GM10248 (cell line): ENCODE measurements at places on chromosomes 3 and 15.

GRCh38 chr15:101207867-101208288, 44.0 kb downstream of the CHSY1 start:
- no peak for DNase-seq

DNA sequence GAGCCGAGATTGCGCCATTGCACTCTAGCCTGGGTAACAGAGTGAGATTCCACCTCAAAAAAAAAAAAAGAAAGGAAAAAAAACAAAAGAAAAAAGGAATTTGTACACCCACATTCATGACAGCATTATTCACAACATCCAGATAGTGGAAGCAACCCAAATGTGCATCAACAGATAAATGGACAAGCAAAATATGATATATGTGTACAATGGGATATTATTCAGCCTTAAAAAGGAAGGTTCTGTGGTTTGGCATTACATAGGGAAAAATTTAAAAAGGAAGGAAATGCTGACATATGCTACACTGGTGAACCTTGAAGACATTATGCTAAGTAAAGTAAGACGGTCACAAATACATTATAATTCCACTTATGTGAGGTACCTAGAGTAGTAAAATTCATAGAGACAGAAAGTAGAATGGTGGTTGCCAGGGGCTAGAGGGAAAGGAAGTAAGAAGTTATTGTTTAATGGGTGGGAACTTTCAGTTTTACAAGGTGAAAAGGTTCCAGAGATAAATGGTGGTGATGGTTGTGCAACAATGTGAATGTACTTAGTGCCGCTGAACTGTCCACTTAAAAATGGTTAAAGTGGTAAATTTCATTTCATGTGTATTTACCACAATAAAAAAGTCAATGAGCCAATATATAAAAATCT, 118.5 kb downstream of the MYLK start:
- no peak for DNase-seq

- no peak for DNase-seq
Observed at GRCh38 chr3:147428326-147428725, 19.2 kb downstream of the ZIC1 start.

DNA sequence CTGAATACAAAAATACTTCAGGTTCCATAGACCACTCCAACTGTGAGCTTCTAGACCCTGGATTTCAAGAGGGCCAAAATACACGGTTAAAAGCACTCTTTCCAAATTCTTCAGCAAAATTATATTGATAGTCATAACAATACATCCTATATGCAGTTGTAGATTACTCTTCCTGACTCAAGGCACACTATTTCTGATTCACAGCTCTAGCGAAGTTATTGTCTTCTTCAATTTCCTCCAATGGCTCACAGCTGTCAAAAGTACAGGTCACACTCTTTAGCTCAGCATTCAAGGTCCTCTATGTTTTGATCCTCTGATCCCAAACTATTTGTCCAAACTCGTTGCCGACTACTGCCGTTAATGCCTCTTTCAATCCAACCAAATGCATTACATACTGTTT, 13.5 kb upstream of the CCDC80 start:
- no peak for DNase-seq

- no peak for DNase-seq
Observed at GRCh38 chr3:53800041-53800906, 45.9 kb downstream of the CHDH start.

DNA sequence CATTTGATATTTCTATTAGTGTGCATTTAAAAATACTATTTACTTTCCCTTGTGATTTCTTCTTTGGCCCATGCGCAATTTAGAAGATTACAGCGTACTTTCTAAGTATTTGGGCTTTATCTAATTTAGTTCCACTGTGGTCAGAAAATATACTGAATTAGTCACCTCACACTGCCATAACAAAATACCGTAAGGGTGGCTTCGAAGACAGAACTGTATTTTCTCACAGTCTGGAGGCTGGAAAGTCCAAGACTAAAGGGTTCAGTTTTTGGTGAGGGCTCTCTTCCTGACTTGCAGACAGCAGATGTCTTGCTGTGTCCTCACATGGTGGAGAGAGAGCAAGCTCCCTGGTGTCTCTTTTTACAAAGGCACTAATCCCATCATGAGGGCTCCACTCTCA, 286.2 kb downstream of the ADAMTSL3 start:
- DNase-seq = no peak

GRCh38 chr3:192445770-192446644, 281.3 kb downstream of the FGF12 start:
- no peak for DNase-seq

GRCh38 chr3:121627211-121627610, 33.5 kb downstream of the HCLS1 start:
- DNase-seq = no peak

DNA sequence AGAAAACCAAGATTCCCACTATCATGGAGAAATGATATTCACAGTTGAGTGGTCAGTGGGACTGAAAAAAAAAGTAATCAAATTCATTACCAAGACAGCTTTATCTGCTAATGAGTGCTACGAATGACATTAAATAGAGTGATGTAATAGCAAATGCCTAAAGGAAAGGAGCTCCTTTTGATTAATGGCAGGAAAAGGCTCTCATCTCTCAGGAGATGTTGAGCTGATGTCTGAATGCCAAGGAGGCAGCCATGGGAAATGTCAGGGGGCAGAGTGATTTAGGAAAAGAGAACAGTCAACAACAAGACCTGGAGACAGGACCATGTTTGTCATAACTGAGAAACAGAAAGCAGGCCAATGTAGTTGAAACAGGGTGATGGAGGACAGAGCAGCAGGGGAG, 96.7 kb upstream of the SNTN start:
- DNase-seq = no peak

- no peak for DNase-seq
Observed at GRCh38 chr15:80791004-80791403, 11.8 kb downstream of the CEMIP start.

- DNase-seq = peak; percentile 37
Observed at GRCh38 chr15:90095521-90095959, 6.7 kb downstream of the IDH2 start.

DNA sequence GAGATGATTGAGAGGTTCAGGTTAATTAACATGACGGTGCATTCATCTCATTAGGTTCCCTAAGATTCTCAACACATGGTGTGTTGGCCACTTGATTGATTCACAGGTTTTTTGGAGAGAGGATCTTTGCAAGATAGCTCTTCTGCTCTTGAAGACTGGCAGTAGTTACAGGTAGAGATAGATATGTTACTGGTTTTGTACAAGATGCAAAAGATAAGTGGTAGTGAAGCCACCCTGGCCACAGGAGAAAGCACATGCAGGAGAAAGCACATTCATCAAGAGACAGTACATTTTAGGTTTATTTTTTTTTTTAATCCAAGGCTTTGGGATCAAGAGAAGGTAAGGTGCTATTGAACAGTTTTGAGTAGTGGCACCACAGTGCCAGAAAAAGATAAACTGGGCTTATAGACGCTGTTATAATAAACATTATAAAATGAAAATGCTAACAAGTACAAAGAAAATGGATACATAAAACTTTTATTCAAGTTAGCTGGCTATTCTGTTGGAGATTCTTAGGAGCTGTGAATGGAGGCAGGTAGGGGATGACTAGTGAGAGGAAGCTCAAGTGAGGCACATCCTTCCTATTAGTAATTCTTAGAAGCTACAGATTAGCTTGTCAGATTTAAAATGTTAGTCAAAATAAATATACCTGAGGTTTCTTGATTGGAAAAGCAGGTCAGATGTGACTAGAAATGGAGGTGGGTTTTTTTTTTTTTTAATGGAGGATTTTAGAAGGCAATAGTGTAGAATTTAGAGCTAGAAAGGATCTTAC, 10.8 kb downstream of the SELENOT start:
- no peak for DNase-seq

DNA sequence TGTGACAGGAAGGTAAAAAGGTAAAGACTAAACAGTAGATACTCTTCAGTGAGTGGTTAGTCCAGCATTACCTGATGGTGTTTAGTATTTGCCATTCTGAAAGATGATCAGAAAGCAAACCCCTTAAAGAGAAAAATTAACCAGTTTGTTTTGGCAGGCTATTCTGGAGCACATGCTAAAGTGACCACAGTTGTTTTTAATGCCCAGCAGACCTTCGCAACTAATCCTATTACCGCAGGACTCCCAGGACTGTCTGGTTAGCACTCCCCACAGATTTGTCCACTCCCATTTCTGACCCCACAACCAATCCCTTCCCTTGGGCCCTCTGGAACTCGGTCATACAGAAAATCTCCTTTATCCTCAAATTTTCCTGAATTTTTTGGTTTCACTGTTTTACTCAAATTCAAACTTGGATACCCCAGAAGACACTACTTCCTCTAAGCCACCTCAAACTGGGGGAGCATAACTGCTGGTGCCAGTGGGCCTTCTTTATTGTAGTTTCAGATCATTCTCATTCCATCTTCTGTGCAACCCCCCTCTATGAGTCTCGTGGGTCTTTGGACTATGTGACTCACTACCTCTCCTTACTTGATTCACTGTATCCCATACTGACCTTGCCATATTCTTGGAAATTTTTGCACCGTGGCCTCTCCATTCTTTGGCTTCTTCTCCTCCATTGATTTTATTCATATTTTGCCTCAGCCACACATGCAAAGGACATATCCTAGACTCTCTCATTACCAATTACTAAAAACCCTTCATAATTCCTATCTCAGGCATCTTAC, 104.4 kb downstream of the RBMS3 start:
- no peak for DNase-seq
